PC-9 (cell line): ENCODE measurements at places on chromosomes 6 and 20. TPM values are rescaled to one million over a fixed set of nuclear protein-coding genes. Genes with fewer than 3 reads are reported as not detected.

PLAGL1 gene
- 7.8 and 8.3 TPM in 2 replicates for total RNA-seq

TREML1 gene
- total RNA-seq = not detected in 2 replicates

- DNase-seq = no peak
- H3K4me1 ChIP-seq = peaks cover 30% of the 10 kb centered on the region
- H3K36me3 ChIP-seq = no peaks in the 10 kb centered on the region
- H3K4me3 ChIP-seq = no peak overlapping the region
- no peaks in the 10 kb centered on the region for H3K27me3 ChIP-seq
- H3K27ac ChIP-seq = no peak overlapping the region
Observed at GRCh38 chr6:144351379-144352127, 66.4 kb downstream of the UTRN start.

DNA sequence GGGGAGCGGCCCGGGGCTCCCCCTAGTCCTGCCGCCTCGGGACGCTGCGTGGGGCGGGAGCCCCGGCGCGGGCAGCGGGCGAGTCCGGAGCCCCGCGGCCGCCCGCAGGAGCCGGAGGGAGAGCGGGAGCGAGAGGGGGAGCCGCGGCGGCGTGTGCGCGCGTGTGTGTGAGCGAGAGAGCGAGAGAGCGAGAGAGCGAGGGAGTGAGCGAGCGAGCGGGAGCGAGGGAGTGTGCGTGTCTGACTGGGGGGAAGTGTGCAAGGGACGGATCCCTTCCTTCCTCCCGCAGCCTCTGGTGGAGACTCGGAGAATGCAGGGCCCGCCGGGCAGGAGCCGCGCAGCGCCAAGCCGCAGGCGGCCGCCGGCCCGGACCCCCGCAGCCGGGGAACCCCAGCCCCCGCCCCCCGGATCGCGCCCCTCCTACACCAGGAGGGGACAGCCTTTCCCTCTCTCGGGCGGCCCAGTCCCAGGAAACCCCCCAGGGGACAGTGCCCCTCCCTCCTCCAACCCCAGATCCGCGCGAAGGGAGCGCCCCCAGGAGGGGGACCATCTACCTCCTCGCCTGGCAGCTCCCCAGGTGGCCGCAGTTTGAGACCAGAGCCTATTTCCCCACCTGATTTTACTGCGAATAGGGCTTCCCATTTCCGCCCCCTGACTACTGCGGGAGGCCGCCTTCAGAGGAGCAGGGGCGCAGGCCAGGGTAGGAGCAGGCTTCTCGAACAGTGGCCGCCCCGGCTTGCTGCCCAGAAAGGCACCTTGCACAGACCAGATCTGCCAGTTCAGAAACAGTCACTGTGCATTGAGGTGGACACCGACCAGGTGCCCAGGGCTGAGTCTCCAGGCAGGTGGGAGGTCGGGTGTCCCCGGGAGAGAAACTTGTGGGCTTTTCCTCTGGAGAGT, at the start of gene CDH22:
TSS of gene CDH22 (minus strand) at position 241 of the 900 bp plus-strand sequence. CDS start 57,204 bp downstream, outside the sequence.
- no peak within 1 kb of the TSS for H3K4me3 ChIP-seq
- H3K36me3 ChIP-seq = no peaks in the 10 kb centered on the region
- DNase-seq = no peak
- H3K27ac ChIP-seq = no peak within 1 kb of the TSS
- no peaks in the 10 kb centered on the region for H3K4me1 ChIP-seq

DNA sequence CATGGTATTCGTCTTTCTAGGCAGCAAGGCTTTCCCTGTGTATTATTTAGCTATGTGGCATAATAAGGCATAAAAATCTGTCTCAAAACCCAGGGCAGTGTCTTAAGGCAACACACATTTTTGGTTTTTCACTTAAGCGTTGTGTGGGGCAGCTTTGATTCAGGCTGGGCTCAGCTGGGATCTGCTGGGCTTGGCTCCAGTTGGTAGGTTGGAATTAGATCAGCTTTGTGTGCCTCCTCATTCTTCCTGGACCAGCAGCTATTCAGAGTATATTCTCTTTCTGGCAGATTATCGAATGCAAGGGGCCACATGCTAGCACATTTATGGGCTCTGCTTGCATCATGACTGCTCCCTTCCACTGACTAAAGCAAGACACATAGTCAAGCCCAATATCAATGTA, 487.9 kb downstream of the RFPL4B start:
- DNase-seq = no peak
- no peak overlapping the region for H3K4me3 ChIP-seq
- H3K4me1 ChIP-seq = no peaks in the 10 kb centered on the region
- H3K27ac ChIP-seq = no peak overlapping the region
- H3K36me3 ChIP-seq = no peaks in the 10 kb centered on the region

DNA sequence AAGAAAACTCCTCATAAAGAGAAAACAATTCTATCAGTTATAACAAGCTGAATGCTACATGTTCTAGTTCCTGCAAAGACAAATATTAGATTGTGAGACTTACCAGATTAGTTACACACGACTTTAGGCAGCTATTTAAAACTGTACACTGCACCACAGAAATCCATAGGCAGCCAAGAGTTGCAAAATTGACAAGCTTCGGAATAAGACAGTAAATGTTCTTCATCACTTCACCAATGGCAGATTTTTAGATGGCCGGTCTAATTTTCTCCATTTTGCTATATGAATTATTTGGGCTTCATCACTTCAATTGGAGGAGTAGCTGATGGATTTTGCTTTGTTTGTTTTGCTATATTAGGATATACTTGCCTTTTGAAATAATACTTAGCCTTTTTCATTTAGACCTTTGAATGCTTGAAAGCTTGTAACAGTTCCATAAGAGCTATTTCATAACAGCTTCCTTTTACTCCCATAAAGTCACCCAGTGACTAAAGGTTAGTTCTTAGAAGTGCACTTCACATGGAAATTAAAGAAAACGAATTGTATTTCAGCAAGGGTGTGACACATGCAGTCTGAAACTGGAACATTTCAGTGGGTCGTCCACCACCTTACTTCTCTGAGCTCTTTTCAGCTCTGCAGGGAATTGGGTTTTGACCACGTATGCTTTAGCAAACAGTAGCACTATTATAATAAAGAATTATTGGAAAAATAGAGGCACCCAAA, at the start of gene ROS1:
TSS of gene ROS1 (minus strand) at position 512 of the 723 bp plus-strand sequence. CDS start at position 226, 286 bp downstream.
- no peak within 1 kb of the TSS for H3K4me3 ChIP-seq
- H3K27me3 ChIP-seq = no peaks in the 10 kb centered on the region
- H3K36me3 ChIP-seq = no peaks in the 10 kb centered on the region
- H3K27ac ChIP-seq = no peak within 1 kb of the TSS
- DNase-seq = no peak

DNA sequence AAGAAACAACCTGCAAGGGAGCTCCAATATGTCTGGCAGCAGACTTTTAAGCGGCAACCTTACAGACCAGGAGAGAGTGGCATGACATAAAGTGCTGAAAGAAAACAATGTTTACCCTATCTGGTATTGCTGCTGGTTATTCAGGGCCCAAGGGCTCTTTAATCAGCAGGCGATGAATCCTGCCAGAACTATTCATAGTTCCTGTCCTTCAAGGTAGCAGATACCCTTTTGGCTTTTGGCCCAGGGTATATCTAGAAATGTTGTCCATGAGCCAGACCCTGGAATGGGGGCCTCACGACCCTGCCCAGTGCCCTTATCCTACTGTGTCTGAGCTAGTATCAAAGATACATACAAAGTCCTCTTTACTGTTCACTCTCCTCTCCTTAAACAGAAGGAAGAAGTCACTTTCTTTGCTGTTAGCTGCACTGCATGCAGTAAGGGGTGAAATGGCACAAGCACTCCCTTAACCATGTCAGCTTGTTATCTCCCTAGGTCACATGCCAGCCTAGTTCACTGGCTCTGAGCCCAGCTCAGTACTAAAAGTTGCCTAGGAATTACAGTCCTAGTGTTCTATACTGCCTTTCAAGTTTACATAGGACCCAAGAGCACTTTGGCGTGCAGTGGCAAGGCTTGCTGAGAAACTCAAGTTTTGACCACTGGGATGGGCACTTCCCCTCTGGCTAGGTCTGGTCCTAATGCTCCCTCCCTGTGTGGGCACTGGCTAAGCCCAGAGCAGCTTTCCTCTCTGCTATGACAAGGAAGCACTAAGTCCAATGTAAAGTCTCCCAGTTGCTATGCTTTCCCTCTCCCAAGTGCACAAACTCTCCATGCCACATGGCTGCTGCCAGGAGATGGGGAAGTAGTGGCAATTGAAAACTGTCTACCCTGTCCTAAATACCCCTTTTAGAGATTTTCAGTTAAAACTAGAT, 122.0 kb downstream of the HTR1B start:
- no peaks in the 10 kb centered on the region for H3K36me3 ChIP-seq
- H3K4me1 ChIP-seq = no peaks in the 10 kb centered on the region
- no peak overlapping the region for H3K4me3 ChIP-seq
- DNase-seq = no peak
- H3K27ac ChIP-seq = no peak overlapping the region
- H3K27me3 ChIP-seq = no peaks in the 10 kb centered on the region
